Activated CD4-positive, CD25-positive, alpha-beta regulatory T cell treated with anti-CD3 and anti-CD28 coated beads, Interleukin-2, amount 50 U/mL, for 16 hours (primary cell): ENCODE measurements at places on chromosomes 12 and 14.

GRCh38 chr12:65372574-65372973, 94.1 kb downstream of the MSRB3 start:
- no peak for DNase-seq

GRCh38 chr14:20801726-20802125, 918 bp downstream of the RNASE1 start:
- DNase-seq = no peak

- DNase-seq = no peak
These were observed 4.9 kb downstream of the KLHL28 start for GRCh38 chr14:44956866-44957265.

GRCh38 chr14:95125915-95126314, 31.4 kb downstream of the DICER1 start:
- DNase-seq = no peak

DNA sequence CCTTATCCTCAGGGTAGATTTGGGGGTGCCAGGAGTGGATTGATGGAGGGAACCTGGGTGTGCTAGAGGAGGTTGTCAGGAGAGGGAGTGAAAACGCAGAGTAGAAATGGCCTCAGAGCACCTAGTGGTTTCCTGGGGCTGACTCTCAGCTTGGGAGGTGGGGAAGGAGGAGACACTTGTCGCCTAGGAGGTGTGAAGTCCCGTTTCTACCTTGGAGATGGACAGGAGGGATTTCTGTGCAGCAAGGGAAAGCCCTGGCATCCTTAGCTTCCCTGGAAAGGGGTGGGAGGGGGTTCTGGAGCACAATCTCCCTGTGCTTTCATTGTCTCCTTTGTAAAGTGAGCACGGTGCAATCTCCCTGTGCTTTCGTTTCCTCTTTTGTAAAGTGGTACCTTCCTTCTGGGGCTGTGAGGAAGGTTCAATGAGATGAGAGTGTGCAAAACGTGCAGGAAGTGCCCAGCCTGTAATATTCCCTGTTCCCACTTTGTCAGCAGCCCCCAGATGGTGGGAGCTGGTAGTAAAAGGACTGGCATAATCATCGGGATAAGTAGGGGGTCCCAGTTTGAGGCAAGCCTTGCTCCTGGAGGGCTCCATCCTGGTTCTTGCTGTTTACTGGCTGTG, 1.6 kb downstream of the OAS3 start:
- DNase-seq = no peak

- DNase-seq = no peak
These were observed 22.2 kb upstream of the EDDM3A start for GRCh38 chr14:20723488-20723887.

DNA sequence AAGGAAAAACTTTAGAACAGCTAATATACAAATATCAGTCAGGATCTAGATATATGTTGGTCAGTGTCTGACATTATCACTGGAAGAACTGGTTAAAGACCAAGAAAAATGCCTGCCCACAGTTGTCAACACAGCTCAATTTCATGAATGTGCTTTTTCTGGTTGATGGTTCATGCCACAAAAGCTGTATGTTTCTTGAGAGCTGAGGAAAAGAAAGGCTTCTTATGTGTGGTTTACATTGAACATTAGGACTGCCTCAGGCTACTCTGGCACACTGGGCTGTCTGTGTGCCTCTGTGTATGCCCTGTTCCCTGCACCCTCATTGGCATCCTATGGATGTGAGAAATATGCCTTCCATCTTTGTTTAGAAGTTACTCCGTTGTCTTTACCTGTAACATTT, 218.8 kb upstream of the RGS6 start:
- DNase-seq = no peak

GRCh38 chr14:32623300-32624093, 294.4 kb downstream of the AKAP6 start:
- no peak for DNase-seq

DNA sequence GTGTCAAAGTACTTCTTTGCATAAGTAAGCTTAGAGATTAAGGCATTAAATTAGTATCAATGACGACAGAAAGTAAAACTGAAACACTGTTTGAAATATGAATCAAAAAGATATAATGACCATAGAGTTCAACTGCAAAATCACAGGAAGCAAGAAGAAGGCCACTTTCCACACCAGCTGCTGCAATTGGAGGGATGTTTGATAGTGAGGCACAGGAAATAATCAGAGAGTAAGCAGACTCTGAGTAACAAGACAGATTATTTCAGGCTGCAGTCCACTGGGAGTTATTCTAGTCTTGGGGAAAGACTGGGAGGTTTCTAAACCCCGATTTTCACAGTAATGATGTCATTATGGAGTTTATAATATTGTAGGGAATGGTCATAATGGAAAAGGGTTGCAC, 12.9 kb downstream of the MDGA2 start:
- DNase-seq = no peak

GRCh38 chr12:51320311-51320694, 3.7 kb downstream of the BIN2 start:
- no peak for DNase-seq

- no peak for DNase-seq
These were observed 1158.4 kb upstream of the TMEM132C start for GRCh38 chr12:127108360-127109215.

- DNase-seq = no peak
These were observed 24.9 kb downstream of the TCTN1 start for GRCh38 chr12:110638796-110639195.

DNA sequence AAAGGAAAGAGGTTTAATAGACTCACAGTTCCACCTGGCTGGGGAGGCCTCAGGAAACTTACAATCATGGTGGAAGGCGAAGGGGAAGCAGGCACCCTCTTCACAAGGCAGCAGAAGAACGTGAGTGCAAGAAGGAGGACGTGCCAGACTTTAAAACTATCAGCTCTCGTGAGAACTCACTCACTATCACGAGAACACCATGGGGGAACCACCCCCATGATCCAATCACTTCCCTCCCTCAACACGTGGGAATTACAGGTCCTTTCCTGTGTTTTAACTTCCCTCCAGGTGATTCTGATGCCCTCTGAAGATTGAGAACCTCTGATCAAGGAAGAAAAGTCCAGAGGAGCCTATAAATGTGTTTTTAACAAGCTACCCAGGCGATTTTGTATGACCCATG, 358.7 kb downstream of the MED13L start:
- no peak for DNase-seq

DNA sequence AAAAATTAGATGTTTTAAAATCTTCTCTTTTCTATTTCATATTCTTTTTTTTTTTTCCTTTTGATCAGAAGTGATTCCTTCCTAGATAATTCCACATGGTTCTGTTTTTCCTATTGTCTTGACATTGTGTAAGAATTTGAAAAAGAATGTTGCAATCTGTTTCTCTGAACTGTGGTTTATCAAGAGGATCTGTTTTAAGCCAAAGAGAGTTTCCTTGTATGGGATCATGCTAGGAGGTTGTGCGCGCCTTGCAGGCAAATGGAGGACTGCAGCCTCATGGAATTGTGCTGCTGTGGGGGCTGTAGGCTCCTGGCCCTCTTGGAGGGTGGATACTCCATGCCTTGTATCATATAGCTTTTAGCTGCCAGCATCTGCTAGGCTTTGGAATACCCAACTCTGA, 43.3 kb upstream of the MBIP start:
- DNase-seq = no peak

GRCh38 chr12:75366629-75367028, 24.3 kb upstream of the GLIPR1L2 start:
- no peak for DNase-seq

DNA sequence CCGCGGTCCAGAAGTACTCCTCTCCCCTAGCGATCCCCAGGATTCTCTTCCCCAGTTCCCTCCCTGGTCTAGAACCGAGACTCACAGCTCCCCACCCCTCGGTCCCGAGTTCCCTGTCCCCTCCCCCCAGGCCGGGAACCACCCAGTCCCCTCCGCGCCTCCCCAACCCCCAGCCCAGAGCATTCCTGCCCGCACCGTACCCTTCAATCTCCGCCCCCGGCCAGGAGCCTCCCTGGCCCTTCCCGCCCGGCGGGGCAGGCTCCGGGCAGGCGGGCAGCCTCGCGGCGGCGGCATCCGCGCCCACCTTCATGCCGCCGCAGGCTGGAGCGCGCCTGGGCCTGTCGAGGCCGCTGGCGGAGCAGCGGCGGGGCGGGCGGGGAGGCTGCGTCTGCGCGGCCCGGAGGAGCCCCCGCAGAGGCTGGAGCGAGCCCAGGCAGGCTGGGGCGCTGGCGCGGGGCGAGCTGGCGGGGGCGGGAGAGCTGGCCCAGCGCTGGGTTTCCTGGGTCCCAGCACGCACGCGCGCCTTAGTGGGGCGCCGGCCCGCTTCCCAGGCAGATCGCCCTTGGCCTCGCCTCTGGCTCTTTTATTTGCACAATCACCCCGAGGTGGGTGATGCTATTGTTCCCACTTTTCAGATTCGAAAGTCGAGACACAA, 22.2 kb upstream of the GPR132 start:
- DNase-seq = no peak

DNA sequence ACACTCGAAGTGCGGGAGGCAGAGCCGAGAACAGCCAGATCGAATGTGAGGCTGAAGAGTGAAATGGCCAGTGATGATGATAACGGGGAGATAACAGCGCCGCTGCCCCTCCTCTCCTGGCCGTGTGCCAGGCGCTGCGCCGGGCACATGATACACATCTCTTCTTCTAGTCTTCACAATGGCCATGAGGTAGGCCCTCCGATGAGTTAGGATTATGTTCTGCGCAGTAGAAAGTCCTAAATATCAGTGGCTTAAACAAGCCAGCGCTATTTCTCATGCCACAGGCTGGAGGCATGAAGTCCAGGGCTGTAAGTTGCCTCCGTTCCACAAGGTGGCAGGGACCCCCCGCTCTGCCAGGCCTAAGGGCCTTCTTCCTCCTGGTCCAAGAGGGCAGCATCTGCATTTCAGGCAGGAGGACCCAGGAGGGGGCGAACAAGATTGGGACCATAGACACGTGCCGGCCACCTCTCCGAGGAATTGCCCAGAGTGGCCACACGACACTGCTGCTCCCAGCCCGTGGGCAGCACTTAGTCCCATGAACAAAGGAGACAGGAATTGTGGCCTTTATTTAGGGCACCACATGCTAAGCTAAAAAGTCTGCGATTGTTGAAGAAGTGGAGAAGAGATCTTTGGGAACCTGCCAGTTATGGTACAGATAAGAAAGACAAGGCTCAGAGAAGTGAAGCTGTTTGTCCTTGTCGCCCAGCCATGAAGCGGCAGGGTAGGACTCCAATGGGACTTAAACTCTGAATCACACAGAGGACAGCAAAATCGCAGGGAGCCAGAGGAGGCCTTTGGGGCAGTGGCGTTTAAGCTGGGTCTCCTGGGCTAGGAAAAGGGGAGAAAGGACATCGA, 10.9 kb upstream of the HVCN1 start:
- DNase-seq = no peak

DNA sequence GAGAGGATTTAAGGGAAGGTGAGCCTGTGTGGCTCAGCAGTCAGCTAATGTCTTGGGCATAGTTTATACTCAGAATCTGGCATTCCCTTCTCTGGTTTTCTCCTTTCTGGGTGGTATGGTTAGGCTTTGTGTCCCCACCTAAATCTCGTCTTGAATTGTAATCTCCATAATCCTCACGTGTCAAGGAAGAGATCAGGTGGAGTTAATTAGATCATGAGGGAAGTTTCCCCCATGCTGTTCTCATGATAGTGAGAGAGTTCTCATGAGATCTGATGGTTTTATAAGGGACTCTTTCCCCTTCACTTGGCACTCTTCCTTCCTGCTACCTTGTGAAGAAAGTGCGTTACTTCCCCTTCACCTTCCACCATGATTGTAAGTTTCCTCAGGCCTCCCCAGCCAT, 169.8 kb upstream of the PELI2 start:
- no peak for DNase-seq

DNA sequence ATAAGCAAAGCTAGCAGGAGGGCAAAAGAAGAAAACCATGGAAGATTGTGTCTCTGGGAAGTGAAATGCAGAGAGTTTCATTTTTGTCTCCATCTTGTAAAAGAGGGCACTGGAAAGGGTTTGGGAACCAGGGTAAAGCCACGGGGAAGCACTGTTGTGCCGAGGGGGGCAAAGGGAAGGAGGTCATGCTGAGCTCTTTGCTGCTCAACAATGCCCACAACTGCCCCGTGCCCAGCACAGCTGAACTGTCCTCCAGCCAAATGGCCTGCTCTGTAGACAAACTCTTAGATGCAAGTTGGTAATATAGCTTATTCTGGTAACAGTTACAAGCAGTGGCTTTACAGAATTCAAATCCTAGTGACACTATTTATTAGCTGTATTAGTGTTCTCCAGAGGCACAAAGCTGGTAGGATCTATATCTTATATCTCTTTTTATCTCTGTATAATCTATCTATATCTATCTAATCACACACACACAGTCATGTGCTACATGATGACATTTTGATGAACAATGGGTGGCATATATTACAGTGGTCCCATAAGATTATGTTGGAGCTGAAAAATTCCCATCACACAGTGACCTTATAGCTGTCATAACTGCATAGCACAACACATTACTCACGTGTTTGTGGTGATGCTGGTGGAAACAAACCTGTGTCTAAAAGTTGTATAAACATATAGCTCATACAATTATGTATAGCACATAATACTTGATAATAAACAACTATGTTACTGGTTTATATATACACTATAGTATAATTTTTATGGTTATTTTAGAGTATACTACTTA, 203.4 kb upstream of the DDHD1 start:
- no peak for DNase-seq

GRCh38 chr12:48728807-48729206, 12.3 kb upstream of the CCNT1 start:
- DNase-seq = no peak

DNA sequence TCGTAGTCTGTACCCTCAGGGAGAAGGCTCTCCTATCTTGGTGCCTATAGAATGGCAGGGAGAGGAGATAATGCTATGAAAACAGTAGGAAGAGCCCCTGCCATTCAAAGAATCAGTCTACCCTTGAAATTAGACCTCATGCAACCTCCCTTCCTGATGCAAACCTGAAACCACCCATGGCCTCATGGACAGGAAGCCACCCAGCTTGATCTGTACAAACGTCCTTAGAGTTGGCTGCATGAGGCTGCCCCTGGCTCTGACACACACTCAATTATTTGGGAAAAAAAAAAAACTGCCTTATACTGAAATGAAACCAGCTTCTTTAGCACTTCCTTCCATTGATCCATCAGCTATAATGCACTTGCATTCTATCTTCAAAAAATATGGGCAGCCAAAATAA, 116.6 kb upstream of the BCL2L14 start:
- DNase-seq = no peak

DNA sequence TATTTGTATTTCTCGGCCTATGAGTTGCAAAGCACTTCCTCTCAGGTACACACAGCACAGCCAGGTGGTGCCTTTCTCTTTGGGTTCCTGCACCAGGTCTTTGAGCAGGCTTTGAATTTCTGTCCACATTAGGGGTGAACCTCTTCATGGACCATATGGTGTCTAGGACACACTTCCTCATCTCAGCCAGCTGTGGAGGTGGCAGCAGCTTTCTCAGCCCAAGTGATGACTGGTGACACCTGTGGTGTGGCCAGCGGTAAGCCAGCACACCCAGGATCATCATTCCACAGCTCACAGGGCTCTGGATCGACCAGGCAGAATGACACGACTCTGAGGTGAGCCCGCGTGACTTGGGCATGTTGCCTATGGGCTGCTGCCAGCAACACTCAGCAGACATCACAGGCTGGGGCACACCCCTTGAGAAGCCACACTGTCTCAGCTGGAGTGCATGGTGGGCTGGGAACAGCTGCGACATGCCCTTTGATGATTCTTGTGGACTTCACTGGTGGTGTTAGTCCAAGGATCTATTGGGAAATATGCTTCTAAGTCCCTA, 36.8 kb downstream of the SLC5A8 start:
- no peak for DNase-seq
